Breast epithelium (tissue), 4 donors: ENCODE measurements at places on chromosomes 2 and 18. TPM values are rescaled to one million over a fixed set of nuclear protein-coding genes. Genes with fewer than 3 reads are reported as not detected.

GCA gene
- total RNA-seq = 18.9 TPM

AQP12B gene
- total RNA-seq = not detected

PRKAG3 gene
- total RNA-seq = not detected

GPR39 gene
- 0.16 TPM for total RNA-seq

DNA sequence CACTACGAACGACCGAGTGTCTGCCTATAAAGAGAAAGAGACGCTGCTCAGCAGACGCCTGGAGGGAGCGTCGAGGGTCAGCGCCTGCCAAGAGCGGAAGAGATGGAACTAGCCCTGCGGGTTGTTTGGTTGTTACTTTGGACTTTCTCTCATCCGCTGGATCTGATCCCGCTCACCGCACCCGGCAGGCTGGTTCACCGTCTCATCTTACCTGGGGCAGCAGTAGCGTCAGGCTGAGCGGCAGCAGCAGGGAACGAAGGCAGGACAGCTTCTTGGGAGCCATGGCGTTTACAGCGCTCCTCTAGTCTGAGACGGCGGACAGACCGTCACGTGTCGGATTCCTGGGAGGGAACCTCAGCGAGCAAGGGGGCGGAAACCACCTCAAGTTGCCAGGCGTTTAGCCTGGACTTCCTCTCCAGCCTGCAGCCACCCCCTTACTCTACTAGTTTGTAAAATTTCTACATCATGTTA lies 1.9 kb downstream of the GLB1L start:
- DNase-seq = no peak
- no peaks in the 10 kb centered on the region for H3K27me3 ChIP-seq
- H3K36me3 ChIP-seq = no peaks in the 10 kb centered on the region
- peak overlapping the region; percentile 70 for H3K27ac ChIP-seq
- peak overlapping the region; percentile 67 for H3K4me3 ChIP-seq
- peaks cover 9% of the 10 kb centered on the region for H3K4me1 ChIP-seq

- peak overlapping the region; percentile 72 for H3K27ac ChIP-seq
- H3K4me1 ChIP-seq = peaks cover 15% of the 10 kb centered on the region
- DNase-seq = no peak
- no peaks in the 10 kb centered on the region for H3K36me3 ChIP-seq
- no peak overlapping the region for H3K4me3 ChIP-seq
These were observed 27.9 kb upstream of the HS6ST1 start for GRCh38 chr2:128346291-128347170.

GRCh38 chr2:232908695-232909094 lies 38.6 kb downstream of the SNORC start:
- H3K36me3 ChIP-seq = no peaks in the 10 kb centered on the region
- H3K4me3 ChIP-seq = no peak overlapping the region
- H3K27ac ChIP-seq = no peak overlapping the region
- H3K4me1 ChIP-seq = no peaks in the 10 kb centered on the region

DNA sequence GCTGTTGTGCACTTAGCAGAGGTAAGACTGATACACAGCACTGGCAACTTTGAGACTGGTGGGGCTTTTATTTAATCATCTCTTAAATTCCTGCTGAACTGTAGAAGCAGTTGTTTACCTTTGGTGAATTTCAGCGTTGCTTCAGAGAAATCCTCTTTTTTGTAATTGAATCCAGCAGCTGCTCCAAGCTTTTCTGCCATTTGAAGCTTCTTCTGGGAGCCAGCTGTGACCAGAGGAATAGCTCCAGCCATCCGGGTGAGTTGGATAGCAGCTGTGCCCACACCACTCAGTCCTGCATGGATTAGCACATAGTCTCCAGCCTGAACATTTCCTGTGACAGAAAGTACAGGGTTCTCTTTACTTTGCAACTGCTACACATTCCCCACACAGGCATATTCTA lies 3.9 kb downstream of the TP53I3 start:
- H3K36me3 ChIP-seq = no peaks in the 10 kb centered on the region
- no peak overlapping the region for H3K27ac ChIP-seq
- H3K4me3 ChIP-seq = no peak overlapping the region

- no peak for DNase-seq
- H3K27me3 ChIP-seq = no peaks in the 10 kb centered on the region
- no peaks in the 10 kb centered on the region for H3K4me1 ChIP-seq
- no peaks in the 10 kb centered on the region for H3K36me3 ChIP-seq
These were observed 1094.8 kb downstream of the SUCLG1 start for GRCh38 chr2:83364264-83364663.

- no peak for DNase-seq
- no peak overlapping the region for H3K27ac ChIP-seq
- H3K36me3 ChIP-seq = no peaks in the 10 kb centered on the region
- H3K27me3 ChIP-seq = no peaks in the 10 kb centered on the region
- no peak overlapping the region for H3K4me3 ChIP-seq
These were observed 76.6 kb downstream of the GALNT1 start for GRCh38 chr18:35658112-35658511.

DNA sequence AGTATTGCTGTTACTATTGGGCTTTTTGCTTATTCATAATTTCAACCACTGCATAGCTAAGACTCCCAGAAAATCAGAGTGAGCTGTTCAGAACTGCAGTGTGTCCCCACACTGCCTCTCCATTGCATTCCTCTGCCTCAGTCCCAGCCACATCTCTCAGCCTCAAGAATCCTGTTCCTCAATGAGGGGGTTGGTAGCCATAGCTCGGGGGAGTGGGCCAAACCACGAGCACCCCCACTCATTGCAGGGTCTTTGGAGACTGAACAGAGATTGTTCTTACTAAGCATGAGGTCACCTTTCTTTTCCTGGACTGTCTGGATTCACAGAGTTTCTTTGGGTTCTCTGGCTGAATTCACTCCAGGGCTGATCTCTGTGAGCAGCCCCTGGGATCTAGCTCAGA lies 161.1 kb downstream of the GFPT1 start:
- no peak overlapping the region for H3K27ac ChIP-seq
- H3K27me3 ChIP-seq = no peaks in the 10 kb centered on the region
- H3K4me1 ChIP-seq = no peaks in the 10 kb centered on the region
- no peaks in the 10 kb centered on the region for H3K36me3 ChIP-seq

GRCh38 chr2:167017021-167017420 lies 128.7 kb downstream of the XIRP2 start:
- no peak for DNase-seq
- H3K27me3 ChIP-seq = no peaks in the 10 kb centered on the region
- H3K4me3 ChIP-seq = no peak overlapping the region
- no peak overlapping the region for H3K27ac ChIP-seq

- no peak overlapping the region for H3K4me3 ChIP-seq
- DNase-seq = no peak
- no peaks in the 10 kb centered on the region for H3K36me3 ChIP-seq
- H3K27ac ChIP-seq = no peak overlapping the region
These were observed 21.5 kb downstream of the ITGB1BP1 start for GRCh38 chr2:9401646-9402371.

DNA sequence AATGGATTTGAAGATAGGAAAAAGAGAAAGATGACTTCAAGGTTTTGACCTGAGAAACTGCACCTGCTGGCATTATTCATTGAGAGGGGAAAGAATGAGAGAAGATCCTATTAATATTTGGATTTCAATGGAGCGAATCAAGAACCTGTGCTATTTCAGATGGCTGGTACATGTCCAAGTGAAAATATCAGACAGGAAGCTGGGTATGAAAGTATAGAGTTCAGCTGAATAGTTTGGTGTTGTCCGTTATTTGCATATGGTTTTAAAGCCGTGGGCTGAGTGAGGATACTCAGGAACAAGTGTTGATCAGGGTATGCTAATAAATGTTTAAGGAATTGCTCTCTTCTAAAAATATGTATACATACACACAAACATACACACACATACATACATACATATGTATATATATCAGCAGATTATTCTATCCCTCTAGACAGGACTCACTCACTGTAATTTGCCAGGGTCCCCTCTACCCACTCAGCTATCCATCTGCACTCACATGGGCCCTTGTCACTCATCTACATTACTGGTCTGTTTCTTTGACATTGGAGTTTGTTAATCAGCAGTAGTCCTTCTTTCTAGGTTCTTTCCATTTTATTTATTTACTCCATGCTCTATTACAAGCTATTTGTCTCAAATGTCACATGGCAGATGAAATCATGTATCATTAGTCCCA lies 33.9 kb upstream of the IKZF2 start:
- no peaks in the 10 kb centered on the region for H3K36me3 ChIP-seq
- no peak for DNase-seq
- H3K27me3 ChIP-seq = no peaks in the 10 kb centered on the region
- no peaks in the 10 kb centered on the region for H3K4me1 ChIP-seq

- H3K4me1 ChIP-seq = no peaks in the 10 kb centered on the region
- H3K27me3 ChIP-seq = no peaks in the 10 kb centered on the region
- peaks cover 6% of the 10 kb centered on the region for H3K36me3 ChIP-seq
- no peak overlapping the region for H3K4me3 ChIP-seq
- H3K27ac ChIP-seq = no peak overlapping the region
These were observed 35.2 kb downstream of the RPL31 start for GRCh38 chr2:101037161-101037755.

DNA sequence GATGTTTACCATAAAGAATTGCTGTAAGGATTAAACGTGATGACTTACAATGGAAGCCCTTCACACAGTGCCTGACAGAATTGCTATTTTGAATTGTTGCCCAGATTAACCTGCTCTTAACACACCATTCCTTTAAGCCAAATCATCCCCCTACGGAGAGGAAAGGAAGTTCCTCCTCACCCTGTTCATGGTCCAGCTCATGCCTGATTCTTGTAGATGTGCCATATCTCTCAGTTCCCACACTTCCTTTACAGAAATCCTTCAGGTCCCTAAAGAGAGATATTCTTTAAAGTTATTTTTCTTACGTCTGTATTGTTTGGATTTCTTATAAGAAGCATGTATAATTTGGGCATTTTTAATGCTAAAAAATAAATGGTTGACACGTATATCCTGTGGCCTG lies 127.5 kb upstream of the DAPL1 start:
- no peaks in the 10 kb centered on the region for H3K4me1 ChIP-seq
- no peaks in the 10 kb centered on the region for H3K27me3 ChIP-seq
- H3K36me3 ChIP-seq = no peaks in the 10 kb centered on the region

DNA sequence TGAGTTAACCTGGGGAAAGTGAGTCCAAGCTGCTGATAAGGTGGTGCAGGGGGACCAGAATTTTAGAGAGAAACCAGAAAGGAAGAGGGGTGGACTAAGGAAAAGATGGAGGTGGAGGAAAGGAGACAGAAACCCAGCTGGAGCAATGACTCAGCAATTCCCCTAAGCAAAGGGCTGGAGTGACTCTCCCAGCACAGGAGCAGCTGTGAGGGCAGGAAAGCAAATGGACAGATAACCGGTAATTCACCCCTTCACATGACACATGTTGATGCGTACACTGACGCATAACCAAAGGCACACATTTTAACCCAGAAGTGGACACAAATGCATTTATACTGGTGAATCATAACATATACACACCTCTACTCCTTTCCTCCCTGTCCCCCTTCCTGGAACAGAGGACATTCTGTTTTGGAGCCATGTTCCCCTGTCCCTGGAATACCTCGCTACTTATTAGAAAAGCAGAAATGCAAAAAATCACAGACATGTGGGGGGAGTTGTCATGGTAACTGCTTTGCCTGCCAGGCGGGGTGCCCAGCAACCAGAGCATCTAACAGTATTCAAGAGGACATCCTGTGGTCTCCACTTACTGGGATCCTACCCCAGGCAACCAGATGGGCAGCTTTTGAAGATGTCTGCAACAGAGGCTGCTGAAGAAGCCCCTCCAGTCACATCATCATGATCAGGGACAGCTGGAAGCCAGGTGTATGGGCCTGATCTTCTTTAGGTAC lies 4.7 kb downstream of the CDK5R2 start:
- no peak overlapping the region for H3K4me3 ChIP-seq
- H3K27ac ChIP-seq = no peak overlapping the region
- peaks cover 29% of the 10 kb centered on the region for H3K27me3 ChIP-seq

DNA sequence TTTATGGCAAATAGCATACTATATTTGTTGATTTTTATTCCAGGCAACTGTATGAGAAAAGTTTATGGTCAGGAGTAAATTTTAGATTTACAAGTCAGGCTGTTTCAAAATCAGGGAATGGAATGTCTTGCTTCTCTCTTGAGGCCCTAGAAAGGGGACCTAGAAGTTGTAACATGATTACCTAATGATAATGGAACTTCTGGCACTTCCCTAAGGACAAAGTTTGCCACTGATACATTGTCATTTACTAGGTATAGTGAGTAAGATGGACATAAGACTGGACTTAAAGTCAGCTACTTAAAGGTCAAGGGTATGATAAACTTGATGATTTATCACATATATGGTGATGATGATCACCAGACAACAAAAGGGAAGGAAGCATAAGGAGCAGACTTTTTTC lies 103.3 kb upstream of the VRK2 start:
- H3K27ac ChIP-seq = no peak overlapping the region
- no peaks in the 10 kb centered on the region for H3K27me3 ChIP-seq
- no peaks in the 10 kb centered on the region for H3K36me3 ChIP-seq
- no peak overlapping the region for H3K4me3 ChIP-seq
- H3K4me1 ChIP-seq = no peaks in the 10 kb centered on the region
